Erythroblast (primary cell): ENCODE measurements at places on chromosomes 4 and X.
A peak's percentile ranks its signal among the peaks of the same experiment; 100 is the strongest.

- no peak for DNase-seq
Measured at GRCh38 chr4:85720735-85721134, 245.8 kb downstream of the ARHGAP24 start.

GRCh38 chr4:112859456-112860184, 189.8 kb upstream of the ANK2 start:
- no peak for DNase-seq

DNA sequence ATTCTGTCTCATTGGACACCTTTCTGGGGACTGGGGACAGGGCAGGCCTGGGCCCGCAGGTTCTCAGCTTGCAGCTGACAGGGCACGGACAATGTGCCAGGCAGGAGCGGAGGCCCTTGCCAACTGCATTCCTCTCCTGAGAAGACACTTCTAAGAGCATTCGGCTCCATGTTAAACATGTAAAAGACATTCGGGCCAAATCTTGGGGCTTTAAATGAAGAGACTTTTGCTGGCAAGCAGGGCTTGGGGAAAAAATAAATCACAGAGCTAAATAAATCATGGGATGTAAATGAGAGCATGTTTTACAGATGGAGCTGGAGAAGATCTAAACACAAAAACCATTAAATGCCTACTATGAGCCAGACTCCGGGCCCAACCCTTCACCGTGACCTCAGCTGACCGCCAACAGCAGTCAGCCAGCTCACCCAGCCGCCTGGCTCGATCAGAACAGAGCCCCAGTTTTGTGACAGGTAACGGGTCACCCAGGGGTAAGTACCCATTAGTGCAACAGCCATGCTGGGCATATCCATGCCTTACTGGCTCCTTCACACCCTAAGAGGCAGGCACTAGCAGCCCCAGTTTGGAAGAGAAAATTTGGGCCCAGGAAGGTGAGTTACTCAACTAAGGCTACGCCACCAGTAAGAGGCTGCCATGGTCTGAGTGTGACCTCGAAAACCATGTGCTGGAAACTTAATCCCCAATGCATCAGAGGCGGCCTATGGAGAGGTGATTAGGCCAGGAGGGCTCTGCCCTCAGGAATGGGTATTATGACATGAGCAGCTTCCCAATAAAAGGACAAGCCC, 14.7 kb downstream of the WDR1 start:
- DNase-seq = no peak

DNA sequence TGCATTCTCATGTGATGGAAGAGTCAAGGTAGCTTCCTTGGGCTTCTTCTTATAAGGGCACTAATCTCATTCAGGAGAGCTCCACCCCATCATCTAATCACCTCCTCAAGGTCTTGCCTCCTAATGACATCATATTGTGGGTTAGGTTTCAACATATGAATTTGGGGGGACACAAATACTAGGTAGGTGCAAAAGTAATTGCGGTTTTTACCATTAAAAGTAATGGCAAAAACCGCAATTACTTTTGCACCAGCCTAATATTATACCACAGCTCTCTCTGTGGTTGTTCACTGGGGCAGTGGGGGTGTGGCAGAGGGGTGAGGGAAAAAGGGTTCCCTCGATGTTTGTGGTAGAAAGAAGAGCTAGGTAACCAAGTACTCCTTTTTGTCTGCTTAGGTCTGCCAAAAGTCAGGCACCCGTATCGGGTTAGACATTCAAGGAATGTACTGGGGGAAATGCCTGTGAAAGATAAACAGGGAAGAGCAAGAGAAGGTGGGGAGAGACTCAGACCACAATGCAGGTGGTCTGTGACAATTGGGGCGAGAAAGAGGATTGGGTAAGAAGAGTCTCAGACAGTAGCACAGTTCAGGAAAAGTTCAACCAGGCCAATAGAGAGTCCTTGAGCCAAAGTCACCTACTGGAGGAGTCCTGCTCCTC, 78.9 kb upstream of the MTM1 start:
- DNase-seq = no peak

GRCh38 chr4:178937130-178937529, 1494.9 kb upstream of the AGA start:
- no peak for DNase-seq

DNA sequence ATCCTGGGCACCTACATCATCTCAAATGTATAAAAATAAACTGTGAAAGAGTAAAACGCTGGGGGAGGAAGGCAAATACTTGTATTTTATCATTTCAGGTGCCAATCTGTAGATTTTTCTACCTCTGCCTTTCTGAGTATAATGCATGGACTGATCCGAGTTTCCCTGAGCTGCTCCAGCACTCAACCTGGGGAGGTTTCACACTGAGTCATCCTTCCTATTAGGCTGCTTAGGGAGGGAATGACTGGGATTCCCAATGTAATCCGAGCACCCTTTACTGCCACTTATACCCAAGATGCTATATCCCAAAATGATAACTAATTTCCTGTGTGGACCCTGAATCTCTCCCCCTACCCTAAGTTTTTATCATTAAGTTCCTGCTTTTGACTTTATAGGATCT, 126.6 kb downstream of the HNRNPD start:
- DNase-seq = no peak

DNA sequence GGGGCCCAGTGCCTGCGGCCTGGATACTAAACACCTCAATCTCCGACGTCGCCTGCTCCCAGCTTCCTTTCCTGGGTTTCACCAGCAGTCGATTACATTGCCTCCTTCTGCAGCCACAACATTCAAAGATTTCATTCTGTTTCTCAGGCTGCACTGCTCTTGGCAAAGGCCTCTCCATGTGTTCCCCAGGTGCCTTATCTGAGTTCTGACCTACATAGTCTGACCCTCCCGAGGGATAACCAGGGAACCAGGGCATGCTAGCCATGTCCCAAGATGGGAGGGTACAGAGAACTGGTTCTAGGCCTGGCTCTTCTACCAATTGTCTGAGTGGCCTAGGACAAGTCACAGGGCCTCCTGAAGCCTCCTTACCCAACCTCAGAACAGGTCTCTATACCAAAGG, 62.2 kb upstream of the ACSL1 start:
- DNase-seq = no peak

DNA sequence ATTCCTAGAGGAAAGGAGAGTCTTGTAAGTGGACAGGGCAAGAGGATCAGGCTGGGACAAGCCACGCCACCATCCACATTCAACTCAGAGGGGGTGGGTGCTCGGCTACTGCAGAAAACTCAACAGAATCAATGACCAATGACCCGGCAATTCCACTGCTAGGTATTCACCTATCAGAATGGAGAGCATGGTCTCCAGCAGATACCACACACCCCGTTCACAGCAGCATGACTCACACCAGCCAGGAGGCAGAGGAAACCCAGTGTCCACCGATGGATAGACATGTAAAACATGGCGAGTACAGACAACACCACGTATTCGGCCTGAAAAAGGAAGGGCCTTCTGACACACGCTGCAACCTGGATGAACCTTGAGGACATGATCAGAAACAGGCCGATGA, 175.9 kb downstream of the AFAP1 start:
- no peak for DNase-seq

DNA sequence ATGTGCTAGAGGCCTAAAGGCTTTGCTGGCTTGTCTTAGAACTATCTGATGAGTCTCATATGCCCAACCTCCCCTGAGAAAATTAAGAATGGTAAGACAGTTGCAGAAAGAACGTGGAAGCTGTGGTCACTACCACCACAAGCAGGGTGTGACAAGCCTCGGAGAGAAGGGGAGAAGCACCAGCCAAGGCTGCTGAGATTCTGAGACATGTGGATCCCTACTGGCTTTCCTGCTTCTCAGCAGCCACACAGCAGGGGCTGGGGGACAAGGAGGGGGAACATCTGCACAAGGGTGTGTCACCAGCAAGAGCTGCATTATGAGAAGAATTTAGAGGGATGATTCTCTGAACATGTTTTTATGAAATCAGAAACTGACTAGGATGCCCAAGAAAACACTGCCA, 19.4 kb downstream of the TAPT1 start:
- no peak for DNase-seq

DNA sequence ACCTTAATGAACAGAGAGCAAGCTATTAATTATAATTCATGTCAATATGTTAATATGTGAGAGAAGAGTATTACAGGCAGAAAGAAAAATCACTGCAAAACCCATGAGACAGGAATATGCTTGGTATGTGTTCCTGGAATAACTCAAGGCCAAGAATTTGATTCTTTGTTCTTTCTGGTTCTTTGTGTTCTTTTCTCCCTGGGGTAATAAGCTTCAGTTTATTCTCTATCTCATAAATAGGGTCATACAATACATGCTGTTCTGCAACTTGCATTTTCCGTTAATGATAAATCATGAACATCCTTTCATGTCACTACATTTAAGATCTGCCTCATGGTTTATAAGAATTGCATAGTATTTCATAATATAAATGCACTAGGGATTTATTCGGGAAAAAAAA, 16.8 kb upstream of the THOC2 start:
- no peak for DNase-seq

DNA sequence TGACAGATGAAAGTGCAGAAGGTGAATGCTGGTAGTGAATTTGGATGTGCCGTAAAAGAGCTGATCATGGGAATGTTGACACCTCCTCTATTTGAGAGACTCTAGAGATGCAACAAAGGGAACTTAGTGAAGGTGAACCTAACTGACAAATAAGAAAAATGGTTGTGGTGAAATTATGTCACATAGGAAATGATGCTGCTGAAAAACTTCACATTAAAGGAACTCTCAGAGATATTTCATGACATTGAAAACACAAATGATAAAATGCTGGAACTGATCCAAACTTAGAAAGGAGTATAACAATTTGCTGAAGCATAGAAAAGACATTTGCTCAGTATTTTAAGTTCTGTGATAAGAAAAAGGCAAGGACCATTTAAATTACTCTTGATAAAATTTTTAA, 31.9 kb downstream of the MGAT4D start:
- no peak for DNase-seq

DNA sequence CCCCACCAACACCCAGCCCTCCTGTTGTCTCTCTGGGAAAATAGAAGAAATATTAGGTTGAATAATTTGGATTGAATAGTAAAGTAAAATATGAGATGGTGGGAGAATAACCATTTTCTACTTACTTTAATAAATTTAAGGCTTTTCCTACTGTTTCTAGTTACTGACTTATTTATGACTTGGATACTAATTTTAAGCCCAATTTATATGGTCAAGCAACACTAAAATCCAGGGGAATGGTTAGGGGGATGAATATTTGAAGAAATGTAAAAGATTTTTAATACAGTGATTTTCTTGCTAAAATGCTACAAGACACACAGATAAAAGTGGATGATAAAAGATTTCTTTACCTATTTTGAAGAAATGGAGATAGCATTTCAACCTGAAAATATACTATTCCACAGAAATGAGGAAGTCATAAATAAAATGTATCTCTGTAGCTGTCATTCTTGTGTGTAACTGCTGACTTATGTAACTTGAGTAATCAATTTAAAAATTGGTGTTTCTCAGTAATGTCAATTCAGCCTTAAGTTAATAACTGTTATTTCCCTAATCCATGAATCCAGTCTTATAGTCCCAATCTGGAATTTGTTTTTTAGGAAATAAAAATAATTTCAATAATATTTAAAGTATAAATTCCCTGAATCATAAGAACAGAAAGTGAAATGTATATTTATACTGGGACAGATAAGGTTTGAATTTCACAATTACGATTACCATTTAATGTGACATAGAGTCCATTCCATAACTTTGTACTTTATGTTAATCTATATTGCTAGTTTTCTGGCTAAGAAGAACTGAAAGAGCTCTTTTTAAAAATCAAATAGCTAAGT, 24.3 kb upstream of the IL2 start:
- DNase-seq = no peak

GRCh38 chrX:102950908-102951866, 14.1 kb downstream of the RAB40AL start:
- DNase-seq = peak; percentile 44

GRCh38 chr4:176090115-176090514, 24.5 kb downstream of the WDR17 start:
- no peak for DNase-seq

- no peak for DNase-seq
Measured at GRCh38 chr4:40394236-40394635, 59.1 kb downstream of the CHRNA9 start.

DNA sequence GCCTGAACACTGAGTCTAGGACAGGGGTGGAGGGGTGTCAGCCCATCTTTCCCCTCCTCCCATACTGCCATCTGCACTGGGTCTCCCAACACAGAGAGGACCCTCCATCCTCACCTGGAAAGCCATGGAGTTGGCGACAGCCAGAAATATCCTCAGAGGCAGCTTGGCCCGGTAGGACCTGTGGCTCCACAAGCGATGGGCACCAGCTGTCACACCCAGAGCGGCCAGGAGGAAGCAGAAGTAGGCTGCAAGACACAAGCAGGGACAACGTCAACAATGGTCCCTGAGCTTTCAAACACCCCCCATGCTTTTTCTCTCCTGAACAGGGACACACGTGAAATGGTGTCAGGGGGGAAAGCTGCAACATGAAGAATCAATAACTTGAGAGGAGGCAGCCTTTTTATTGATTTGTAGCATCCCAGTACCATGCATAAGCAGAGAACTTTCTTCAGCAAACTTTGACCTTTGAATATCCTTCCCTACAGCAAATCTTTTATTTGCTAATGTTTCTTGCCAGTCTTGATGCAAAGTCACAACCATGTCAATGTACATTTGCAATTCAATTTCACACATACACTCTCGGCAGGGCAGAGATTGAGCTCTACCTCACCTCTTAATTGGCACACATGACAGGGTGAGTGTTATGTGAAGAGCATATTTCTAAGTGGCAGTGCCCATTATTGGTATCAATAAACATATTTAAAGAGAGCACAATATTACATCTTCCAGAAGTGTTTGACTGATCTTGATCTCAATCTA, 93.2 kb downstream of the SCD5 start:
- no peak for DNase-seq

GRCh38 chrX:129574214-129574613, 34.2 kb downstream of the OCRL start:
- peak; percentile 23 for DNase-seq

- no peak for DNase-seq
Measured at GRCh38 chr4:15233264-15233597, 194.6 kb upstream of the C1QTNF7 start.

DNA sequence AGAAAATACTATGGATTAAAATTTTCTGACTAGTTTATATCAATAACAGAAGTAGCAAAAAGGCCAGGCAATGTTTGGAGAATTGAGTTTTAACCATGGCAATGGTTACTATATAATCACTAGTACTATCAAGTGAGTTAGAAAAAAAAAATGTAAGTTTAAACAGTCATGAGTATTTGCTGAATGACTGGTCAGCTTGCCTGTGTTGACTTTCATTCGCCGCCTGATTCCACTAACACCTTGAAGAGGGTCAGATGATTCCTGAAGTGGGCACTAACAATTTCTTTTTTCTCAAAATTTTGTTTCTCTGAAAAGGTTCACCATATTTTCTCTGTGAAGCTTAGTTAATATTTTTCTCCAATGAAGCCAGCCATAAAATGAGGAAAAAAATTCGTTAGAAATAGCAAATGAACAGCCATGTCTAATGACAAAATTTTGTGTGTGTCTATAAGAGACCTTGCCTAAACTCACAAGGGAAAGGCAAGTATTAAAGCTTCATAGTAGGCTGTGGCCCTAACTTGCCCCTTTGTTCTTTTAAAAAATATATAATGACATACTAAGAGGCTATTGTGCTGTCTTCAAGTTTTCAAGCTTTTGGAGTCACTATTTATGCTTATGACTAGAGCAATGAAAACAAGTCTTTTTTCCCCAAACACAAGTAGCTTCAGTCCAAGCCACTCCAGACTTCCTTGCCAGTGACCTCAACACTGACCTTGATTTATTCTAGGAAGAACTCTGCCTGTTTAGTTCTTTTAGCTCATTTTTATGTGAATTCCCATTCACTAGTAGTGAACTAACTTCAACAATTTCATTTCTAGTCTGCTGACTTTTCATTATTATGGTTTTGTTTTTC, 18.4 kb upstream of the FHDC1 start:
- no peak for DNase-seq

- DNase-seq = no peak
Measured at GRCh38 chr4:131644619-131645018, 1504.5 kb upstream of the PCDH10 start.
